Aorta (tissue), 5 donors: ENCODE measurements at places on chromosomes 4 and X.

DNA sequence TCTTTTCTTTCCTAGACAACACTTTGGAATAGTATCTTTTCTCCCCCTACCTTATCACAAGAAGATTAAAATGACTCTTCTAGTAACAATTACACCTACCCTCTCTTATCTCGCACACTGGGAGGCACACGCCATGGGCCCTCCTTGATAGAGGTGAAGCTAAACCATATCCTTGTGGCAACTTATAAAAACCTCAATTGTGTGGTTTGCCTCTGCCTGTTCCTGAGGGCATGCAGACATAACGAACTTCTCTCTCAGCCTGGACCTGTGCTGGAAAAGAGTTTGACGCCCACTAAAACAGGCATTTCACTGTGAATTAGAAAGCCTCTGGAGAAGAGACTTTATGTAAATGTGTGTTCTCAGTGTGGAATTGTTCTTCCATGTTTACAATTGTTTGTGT lies 141.2 kb downstream of the NDST3 start:
- H3K4me3 ChIP-seq, result no peak overlapping the region
- no peaks in the 10 kb centered on the region for H3K4me1 ChIP-seq
- no peaks in the 10 kb centered on the region for H3K27me3 ChIP-seq
- no peak overlapping the region for H3K27ac ChIP-seq
- no peaks in the 10 kb centered on the region for H3K36me3 ChIP-seq

DNA sequence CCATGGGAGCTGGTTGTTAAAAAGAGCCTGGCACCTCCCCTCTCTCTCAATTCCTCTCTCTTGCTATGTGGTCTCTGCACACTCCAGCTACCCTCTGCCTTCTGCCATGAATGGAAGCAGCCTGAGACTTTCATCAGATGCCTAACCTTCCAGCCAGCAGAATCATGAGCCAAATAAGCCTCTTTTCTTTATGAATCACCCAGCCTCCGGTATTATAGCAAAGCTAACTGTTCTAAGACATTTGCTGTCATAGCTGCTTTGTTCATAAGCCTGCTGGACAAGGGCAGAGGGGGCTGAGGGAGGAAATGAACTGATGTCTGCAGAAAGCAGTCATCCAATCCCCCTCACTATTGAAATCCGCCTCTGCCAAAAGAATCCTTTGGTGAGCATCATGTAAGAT lies 196.7 kb downstream of the ZNF330 start:
- no peaks in the 10 kb centered on the region for H3K27me3 ChIP-seq
- no peak overlapping the region for H3K4me3 ChIP-seq
- peaks cover 2% of the 10 kb centered on the region for H3K4me1 ChIP-seq
- no peaks in the 10 kb centered on the region for H3K36me3 ChIP-seq
- H3K27ac ChIP-seq, result no peak overlapping the region

DNA sequence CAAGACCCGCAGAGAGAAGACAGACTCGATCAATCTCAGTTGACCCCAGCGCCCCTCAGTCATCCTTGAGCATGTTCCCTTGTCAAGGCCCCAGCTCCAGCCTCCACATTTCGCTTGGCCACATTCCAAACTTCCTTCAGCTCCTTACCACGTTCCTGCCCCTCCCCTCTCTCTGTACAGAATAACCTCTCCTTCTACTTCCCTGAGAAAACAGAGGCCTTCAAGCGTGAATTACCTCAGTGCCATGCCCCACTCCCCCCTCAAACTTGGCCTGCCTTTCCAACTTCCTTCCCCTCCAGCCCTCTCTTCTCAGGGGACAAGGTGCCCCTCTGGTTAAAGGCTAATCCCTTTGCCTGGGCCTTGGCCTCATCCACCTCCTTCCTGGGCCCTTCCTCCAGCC lies 3.2 kb upstream of the RIPPLY1 start:
- H3K4me1 ChIP-seq, result no peaks in the 10 kb centered on the region
- DNase-seq, result no peak
- no peaks in the 10 kb centered on the region for H3K27me3 ChIP-seq
- no peak overlapping the region for H3K4me3 ChIP-seq

DNA sequence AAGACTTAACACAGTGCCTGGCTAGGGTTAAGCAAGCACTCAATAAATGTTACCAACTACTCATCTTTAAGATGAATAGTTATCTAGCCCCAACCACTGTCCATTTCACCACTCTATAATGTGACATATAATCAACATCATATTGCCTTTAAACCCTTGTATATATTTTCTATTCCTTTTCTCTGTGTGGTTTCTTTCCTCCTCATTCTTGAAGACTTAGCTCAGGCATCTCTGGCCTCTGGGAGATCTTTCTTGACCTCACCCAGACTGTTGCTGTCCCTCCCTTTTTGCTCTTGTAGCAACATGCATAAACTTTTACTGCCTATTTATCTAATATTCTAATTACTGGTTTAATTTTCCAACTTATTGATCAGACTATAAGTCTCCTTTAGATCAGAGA lies 249.9 kb upstream of the MAB21L2 start:
- no peak overlapping the region for H3K27ac ChIP-seq
- H3K4me3 ChIP-seq, result no peak overlapping the region
- H3K27me3 ChIP-seq, result no peaks in the 10 kb centered on the region
- H3K4me1 ChIP-seq, result no peaks in the 10 kb centered on the region
- no peaks in the 10 kb centered on the region for H3K36me3 ChIP-seq

- no peak within 1 kb of the TSS for H3K4me3 ChIP-seq
- no peaks in the 10 kb centered on the region for H3K4me1 ChIP-seq
- no peaks in the 10 kb centered on the region for H3K36me3 ChIP-seq
- H3K27ac ChIP-seq, result no peak within 1 kb of the TSS
These were observed at the start of gene ASB9 for GRCh38 chrX:15269618-15270521. ASB9 (minus strand) TSS chrX:15270083; CDS start chrX:15269874, 209 bp downstream.

GRCh38 chrX:116317409-116317808 lies 119.0 kb upstream of the SLC6A14 start:
- peak; percentile 47 for DNase-seq
- H3K4me1 ChIP-seq, result no peaks in the 10 kb centered on the region
- no peaks in the 10 kb centered on the region for H3K27me3 ChIP-seq
- H3K4me3 ChIP-seq, result no peak overlapping the region
